Right renal pelvis (tissue), 4 donors: ENCODE measurements at places on chromosomes 4 and X.

DNA sequence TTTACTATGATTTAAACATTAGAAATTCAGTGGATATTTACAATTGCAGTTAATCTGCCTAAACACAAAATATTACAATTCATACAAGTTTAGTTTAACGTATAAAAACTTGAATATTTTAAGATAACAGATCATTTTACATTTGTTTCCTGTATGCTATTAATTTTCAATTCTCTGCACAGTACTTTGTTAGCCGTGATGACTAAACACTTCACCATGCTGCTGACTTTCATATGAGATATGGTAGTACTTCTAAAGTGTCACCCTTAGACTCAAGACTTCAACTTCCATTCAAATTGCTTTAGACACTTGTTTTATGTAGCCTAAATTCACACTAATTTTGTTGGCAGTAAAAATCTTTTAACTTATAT is 1646.4 kb upstream of the ADGRL3 start:
- no peak for DNase-seq

- no peak for DNase-seq
Observed at GRCh38 chrX:103791228-103791627, 14.6 kb downstream of the PLP1 start.

- DNase-seq, result no peak
Observed at GRCh38 chrX:18406531-18407266, 18.7 kb upstream of the CDKL5 start.

DNA sequence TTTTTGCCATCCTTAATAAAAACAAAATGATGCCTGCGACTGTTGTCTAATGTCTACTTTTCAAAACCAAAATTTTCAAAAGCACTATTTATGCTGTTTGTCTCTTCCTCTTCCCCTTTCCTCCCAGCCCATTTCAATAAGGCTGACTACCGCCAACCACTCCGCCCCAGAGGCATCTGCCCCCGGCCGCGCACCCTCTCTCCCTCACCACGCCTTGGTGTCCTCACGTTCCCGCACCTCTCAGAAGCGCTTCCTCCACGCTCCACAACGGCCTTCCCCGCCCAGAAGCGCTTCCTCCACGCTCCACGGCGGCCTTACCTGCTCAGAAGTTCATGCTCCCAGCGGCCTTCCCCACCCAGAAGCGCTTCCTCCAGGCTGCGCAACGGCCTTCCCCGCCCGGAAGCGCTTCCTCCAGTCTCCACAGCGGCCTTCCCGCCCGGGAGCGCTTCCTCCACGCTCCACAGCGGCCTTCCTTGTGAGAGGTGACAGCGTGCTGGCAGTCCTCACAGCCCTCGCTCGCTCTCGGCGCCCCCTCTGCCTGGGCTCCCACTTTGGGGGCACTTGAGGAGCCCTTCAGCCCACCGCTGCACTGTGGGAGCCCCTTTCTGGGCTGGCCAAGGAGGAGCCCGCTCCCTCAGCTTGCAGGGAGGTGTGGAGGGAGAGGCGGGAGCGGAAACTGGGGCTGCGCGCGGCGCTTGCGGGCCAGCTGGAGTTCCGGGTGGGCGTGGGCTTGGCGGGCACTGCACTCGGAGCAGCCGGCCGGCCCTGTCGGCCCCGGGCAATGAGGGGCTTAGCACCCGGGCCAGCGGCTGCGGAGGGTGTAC is 490.4 kb upstream of the ZFP42 start:
- no peak for DNase-seq

GRCh38 chr4:126853715-126854114 is 779.0 kb upstream of the INTU start:
- DNase-seq, result no peak

DNA sequence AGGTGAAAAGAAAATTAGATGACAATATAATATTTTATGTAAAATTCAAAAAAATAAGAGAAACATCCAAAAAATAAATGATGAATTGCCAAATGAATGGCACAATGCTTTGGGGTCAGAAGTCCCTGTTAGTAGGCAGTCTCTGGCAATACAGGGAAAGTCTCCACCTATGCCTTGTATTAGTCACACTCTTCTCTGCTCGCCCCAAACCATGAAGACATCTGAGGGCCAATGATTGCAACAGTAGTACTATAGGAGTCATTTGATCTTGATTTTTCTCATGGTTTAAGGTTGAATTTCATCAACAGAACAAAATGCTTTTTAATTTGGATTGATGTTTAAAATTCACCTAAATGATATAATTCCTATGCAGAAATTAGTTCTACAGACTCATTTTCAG is 3.9 kb upstream of the PRSS12 start:
- DNase-seq, result no peak

- no peak for DNase-seq
Observed at GRCh38 chr4:140091305-140091704, 62.7 kb downstream of the MAML3 start.

GRCh38 chrX:55841962-55842752 is 124.6 kb downstream of the RRAGB start:
- DNase-seq, result no peak
